ENCODE measurements at places on chromosomes 3 and 15.

GRCh38 chr3:94811836-94812235 is 749.0 kb downstream of the NSUN3 start:
- DNase-seq = no peak

DNA sequence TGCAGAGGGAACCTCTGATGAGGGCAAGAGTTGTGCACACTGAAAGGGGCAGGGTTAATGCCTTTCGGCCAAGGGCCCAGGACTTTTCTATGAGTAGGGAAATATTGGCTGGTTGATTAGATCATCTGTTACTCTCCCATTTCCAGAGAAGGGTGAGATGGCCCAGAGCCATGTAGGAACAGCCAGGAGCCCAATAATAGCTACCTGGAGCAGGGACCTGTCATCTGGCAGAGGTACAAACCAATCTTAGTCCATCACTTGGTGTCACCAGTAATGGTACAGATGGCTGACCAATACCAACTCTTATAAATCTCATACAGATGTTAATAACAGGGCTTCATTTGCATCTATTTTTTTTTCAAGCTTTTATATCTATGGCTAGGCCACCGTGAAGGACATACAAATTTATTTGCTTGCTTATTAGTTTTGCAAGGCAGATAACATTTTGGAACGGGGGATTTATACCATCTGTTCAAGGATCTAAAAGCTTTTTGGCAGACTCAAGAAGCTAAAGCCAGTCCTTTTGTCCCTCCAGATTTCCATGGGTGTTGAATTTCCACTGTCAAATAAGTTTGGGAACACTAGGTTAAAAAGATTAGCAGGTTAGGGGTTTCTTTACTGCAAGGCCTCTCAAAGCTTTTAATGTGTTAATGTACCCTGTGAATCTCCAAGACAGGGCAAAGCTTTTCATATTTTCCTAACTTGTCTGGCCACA is 79.3 kb downstream of the TNIK start:
- DNase-seq = no peak

DNA sequence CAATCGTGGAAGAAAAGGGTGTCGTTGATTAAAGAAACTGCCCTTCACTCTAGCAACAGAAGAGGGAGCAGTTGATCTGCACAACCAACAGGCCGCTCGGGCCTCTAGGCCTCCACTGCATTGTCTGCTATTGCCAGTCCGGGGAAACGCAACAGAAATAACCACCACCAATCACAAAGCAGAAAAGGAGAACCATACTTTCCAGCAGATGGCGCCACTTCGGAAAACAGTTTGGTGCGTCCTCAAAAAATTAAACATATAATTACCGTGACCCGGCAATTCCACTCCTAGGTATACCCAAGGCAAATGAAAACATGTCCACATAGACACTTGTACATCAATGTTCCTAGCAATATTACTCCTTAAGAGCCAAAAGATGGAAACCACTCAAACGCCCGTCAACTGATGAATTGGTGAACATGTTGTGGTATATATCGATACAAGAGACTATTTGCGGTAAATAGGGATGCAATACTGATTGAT is 154.1 kb downstream of the TJP1 start:
- no peak for DNase-seq

DNA sequence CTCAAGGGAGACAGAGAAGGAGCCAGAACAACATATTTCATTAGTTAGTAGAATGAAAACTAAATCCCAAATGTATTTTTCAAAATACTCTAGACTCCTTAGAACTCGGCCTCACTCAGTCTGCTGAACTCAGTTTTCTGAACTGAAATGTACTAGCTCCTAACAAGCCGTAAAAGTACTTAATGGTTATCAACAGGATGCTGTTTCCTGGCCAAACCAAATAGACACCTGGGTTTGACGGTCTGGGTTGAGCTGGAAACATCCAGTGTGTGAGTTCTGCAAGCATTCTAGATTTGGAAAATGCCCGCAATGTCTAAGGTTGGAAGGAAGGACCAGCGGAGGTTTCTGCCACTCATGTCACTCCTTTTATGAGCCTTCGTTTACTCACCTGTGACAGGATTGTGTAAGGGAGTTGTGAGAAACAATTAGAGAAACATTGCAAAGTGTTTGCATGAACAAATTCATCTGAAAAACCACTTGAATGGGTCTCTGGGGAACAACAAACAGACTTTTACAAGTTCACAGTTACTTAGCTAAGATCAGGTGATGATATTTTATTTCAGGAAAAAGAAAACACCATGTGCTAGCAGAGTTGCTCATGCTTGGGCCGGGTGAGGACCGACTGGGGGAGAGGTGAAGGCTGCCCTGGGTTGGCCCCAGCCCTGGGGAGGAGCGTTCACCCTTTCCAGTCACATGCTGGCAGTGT is 151.0 kb downstream of the ALDH1A2 start:
- no peak for DNase-seq

- DNase-seq = no peak
Observed at GRCh38 chr3:66483409-66483906, 17.4 kb downstream of the LRIG1 start.

GRCh38 chr3:45082142-45082538 is 56.0 kb downstream of the CLEC3B start:
- no peak for DNase-seq

GRCh38 chr3:64956711-64957325 is 269.0 kb upstream of the ADAMTS9 start:
- DNase-seq = no peak

DNA sequence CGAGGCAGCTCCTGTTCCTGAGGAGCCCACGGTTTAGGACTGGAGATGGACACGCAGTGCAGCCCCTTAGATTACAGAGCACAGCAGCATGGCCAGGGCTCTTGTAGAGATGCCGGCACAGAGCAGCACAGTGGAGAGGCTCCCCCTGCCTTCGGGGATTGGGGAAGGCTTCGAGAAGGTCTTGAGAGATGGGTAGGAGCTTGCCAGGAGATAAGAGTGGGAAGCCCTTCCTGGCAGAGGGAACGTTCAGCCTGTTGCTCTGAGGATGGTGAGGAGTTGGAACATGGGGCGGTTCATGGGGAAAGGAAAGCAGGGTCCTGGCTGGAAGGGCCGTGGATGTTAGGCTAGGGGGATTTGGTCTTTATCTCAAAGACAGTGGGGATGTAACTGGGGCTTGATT is 10.0 kb downstream of the EPB42 start:
- no peak for DNase-seq

DNA sequence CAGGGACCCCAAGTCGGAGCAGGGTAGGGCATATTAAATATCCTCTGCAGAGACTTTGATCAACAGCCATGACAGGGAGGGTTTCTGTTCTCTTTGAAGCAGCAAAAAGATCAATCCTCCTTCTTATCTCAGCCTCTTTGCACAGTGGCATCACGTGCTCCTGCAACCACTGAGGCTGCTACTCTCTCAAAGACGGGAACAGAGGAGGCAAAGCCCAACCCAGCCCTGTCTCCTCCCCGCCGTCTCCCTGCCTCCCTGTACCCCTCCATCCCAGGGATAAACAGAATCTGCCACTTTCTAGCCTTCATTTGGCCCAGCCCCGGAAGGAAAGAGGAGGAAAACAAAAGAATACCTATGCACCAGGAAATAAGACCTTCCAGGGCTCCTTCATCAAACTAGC is 7.5 kb upstream of the TBC1D21 start:
- DNase-seq = no peak

Measured in CD4-positive, alpha-beta T cell treated with Interleukin-6 at 100 ng/mL for 8 hours (primary cell).